Mesothelial cell of epicardium (in vitro differentiated cells): ENCODE measurements at places on chromosomes 2 and 18.

- H3K27me3 ChIP-seq, result no peaks in the 10 kb centered on the region
- DNase-seq, result no peak
- H3K36me3 ChIP-seq, result no peaks in the 10 kb centered on the region
- no peak overlapping the region for H3K27ac ChIP-seq
- no peak overlapping the region for H3K4me3 ChIP-seq
Measured at GRCh38 chr2:16204886-16205620, 264.7 kb downstream of the MYCN start.

DNA sequence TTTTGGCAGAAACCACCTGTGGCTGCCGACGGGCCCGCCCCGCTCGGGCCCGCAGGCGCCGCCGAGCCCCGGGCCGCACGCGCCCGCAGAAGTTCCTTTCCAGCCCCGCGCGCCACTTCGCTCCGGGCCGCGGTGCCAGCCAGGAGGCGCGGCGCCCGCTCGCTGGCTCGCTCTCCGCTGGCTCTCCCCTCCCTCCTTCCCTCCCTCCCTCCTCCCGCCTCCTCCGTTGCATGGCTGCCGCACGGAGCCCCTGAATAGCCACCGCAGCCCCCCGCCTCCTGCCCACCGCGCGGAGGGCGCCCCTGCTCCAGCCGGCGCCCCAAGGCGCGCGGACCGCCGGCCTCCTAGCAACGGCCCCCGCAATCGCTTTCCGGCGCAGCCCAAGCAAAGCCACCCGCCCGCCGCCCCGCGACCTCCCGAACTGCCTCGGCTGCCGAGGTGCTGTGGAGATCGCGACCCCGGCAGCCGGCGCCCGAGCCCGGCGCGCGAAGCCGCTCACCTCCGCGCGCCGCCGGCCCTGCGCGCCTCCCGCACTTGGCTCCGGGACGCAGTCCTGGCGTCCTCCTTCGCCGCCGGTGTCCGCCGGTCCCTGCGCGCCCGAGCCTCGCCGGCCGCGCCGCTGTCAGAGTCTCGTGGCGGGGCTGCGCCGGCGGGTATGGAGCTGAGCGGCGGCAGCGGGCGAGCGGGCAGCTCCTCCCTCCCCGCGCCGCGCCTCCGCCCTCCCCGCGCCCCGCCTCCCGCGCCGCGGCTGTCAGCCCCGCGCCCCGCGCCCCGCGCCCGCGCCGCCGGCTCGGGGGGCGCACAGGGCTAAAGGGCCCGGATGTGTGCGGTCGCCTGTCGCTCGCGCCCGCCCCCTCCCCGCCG is at the start of gene ZBTB7C:
Gene ZBTB7C (minus strand): TSS at position 657 of the 864 bp plus-strand sequence.
- peaks cover 75% of the 10 kb centered on the region for H3K27me3 ChIP-seq
- peak within 1 kb of the TSS; percentile 76 for H3K4me3 ChIP-seq
- H3K4me1 ChIP-seq, result peaks cover 15% of the 10 kb centered on the region
- no peaks in the 10 kb centered on the region for H3K36me3 ChIP-seq
- H3K27ac ChIP-seq, result no peak within 1 kb of the TSS

DNA sequence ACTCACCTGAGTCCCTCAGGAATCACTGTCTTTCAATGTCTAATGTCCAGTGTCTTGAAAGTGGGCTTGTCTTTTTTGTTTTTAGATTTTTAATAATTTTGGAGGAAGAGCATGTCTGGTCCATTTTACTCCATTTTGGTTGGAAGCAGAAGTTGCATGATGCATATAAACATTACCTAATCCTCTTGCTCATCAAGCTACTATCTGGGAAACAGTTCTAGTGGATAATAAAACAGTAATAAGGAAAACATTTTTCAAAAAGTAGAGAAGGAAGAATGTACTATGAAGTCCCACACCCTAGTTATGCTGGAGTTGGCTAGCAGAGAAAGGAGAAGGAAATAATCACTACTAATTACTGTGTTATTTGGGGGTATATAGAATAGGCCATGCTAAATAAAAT is 263.7 kb downstream of the ETAA1 start:
- no peaks in the 10 kb centered on the region for H3K4me1 ChIP-seq
- no peak overlapping the region for H3K27ac ChIP-seq
- no peak overlapping the region for H3K4me3 ChIP-seq
- DNase-seq, result no peak
- H3K36me3 ChIP-seq, result peaks cover 8% of the 10 kb centered on the region

GRCh38 chr2:205561441-205561840 is 120.9 kb upstream of the NRP2 start:
- no peak overlapping the region for H3K27ac ChIP-seq
- H3K36me3 ChIP-seq, result no peaks in the 10 kb centered on the region
- peaks cover 15% of the 10 kb centered on the region for H3K4me1 ChIP-seq
- no peak for DNase-seq
- H3K4me3 ChIP-seq, result no peak overlapping the region
- H3K27me3 ChIP-seq, result no peaks in the 10 kb centered on the region

GRCh38 chr2:63642946-63643345 is 54.2 kb downstream of the MDH1 start:
- no peaks in the 10 kb centered on the region for H3K4me1 ChIP-seq
- no peak overlapping the region for H3K27ac ChIP-seq
- DNase-seq, result no peak
- H3K36me3 ChIP-seq, result peaks cover 9% of the 10 kb centered on the region
- H3K27me3 ChIP-seq, result no peaks in the 10 kb centered on the region

- no peak for DNase-seq
- no peak overlapping the region for H3K27ac ChIP-seq
- H3K36me3 ChIP-seq, result no peaks in the 10 kb centered on the region
- H3K4me1 ChIP-seq, result no peaks in the 10 kb centered on the region
- no peak overlapping the region for H3K4me3 ChIP-seq
Measured at GRCh38 chr2:45950606-45951005, 299.1 kb downstream of the PRKCE start.

GRCh38 chr2:31469648-31470047 is 55.1 kb upstream of the XDH start:
- no peak overlapping the region for H3K4me3 ChIP-seq
- no peaks in the 10 kb centered on the region for H3K36me3 ChIP-seq
- peaks cover 56% of the 10 kb centered on the region for H3K27me3 ChIP-seq
- H3K27ac ChIP-seq, result no peak overlapping the region

DNA sequence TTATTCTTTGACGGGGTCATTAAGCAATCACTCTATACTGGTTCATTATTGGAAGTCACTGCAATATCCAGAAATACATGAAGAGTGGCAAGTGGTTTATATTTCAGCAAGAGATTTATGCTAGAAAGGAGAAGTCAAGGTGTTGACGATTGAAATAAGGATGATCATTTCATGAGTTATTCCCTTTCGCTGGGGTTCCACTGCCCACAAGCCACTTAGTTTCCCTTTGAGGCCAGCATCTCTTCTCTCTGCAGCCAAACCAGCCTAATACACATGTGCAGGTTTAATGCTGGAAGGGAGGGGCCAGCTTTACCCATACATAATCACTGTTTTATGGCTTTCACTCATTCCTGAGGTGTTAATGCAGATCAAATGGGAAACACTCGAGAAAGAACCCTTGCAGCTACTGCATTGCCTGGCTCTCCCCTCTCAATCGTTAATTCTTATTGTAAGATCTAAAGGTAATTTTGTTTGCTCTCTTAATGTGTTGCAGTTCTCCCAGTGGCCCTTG is 108.4 kb downstream of the MEIS1 start:
- H3K36me3 ChIP-seq, result peaks cover 10% of the 10 kb centered on the region
- no peak for DNase-seq
- peak overlapping the region; percentile 80 for H3K27ac ChIP-seq
- H3K4me3 ChIP-seq, result no peak overlapping the region
- H3K27me3 ChIP-seq, result no peaks in the 10 kb centered on the region

- H3K4me3 ChIP-seq, result no peak overlapping the region
- H3K4me1 ChIP-seq, result peaks cover 23% of the 10 kb centered on the region
- no peak overlapping the region for H3K27ac ChIP-seq
- no peak for DNase-seq
- H3K36me3 ChIP-seq, result no peaks in the 10 kb centered on the region
Measured at GRCh38 chr2:142010477-142011270, 120.1 kb downstream of the LRP1B start.

DNA sequence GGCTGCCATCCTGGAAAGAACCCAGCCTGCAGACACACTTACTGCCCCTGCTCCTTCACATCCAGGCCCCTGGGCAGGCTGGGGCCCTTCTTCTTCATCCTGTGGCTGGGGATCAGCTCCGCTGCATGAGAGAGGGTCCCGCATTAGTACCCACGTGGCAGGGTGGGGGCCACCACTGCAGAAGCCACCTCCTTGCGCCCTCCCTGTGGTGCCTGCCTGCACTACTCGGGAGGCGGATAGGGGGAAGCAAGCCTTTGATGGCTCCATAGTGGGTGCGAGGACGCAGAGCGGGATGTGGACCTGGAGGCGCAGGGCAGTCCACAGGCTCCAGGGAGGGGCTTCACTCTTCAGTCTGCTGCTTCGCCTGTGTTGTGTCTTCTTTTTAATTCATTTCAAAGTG is 46.7 kb downstream of the GPC1 start:
- peaks cover 10% of the 10 kb centered on the region for H3K36me3 ChIP-seq
- DNase-seq, result no peak
- no peaks in the 10 kb centered on the region for H3K4me1 ChIP-seq
- no peak overlapping the region for H3K27ac ChIP-seq
- no peak overlapping the region for H3K4me3 ChIP-seq

DNA sequence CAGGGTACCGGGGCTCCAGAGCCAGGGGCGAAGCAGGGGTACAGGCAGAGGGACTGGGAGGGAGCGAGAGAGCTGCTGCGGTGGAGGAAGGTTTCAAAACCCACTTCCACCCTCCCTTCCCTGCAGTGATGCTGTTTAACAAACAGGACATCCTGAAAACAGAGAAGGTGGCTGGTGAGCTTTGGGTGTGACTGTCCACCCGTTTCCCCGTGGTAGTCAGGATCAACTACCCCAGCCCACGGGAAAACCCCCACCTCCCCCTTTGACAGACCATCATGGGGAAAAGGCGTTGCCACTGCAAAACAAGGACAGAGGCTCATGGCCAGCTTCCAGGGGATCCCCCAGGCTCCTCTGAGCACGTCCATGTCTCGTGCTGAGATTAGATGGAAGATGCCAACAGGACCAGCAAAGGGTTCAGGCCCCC is 12.9 kb downstream of the TMEM185B start:
- H3K27me3 ChIP-seq, result no peaks in the 10 kb centered on the region
- H3K27ac ChIP-seq, result no peak overlapping the region
- no peaks in the 10 kb centered on the region for H3K4me1 ChIP-seq
- no peaks in the 10 kb centered on the region for H3K36me3 ChIP-seq

DNA sequence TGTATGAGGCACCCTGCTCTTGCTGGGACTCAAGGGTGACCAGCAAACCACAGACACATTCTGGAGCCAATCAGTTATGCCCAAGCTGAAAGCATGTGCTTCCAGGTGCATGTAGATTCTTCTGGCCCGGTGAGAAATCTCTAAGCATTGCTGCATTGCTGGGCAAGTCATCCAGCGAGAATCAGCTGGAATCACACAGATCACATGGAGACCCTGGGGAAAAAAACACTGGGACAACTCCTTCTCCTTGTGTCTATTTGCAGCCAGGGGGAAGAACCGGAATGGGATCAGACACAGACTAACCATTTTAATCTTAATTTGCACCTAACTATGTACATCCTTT is 119.7 kb upstream of the KLF7 start:
- DNase-seq, result no peak
- H3K27ac ChIP-seq, result no peak overlapping the region
- H3K4me1 ChIP-seq, result peaks cover 26% of the 10 kb centered on the region
- H3K4me3 ChIP-seq, result no peak overlapping the region
- peaks cover 2% of the 10 kb centered on the region for H3K27me3 ChIP-seq

DNA sequence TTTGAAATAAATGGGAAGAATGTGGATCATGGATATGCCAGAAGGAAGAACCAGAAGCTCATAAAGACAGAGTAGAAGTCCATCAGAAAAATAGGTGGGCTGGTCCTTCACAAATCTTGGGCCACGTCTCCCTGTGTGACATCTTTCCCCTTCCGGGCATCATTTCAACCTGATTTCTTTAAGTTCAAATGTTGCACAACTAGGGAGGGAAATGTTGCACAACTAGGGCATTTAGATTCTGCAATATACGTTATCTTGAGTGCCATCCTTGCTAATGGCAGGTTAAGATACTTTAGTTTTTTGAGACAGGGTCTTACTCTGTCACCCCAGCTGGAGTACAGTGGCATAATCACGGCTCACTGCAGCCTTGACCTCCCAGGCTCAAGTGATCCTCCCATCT is 129.6 kb downstream of the CERS6 start:
- no peak overlapping the region for H3K4me3 ChIP-seq
- no peak for DNase-seq
- no peaks in the 10 kb centered on the region for H3K27me3 ChIP-seq
- peaks cover 17% of the 10 kb centered on the region for H3K36me3 ChIP-seq

DNA sequence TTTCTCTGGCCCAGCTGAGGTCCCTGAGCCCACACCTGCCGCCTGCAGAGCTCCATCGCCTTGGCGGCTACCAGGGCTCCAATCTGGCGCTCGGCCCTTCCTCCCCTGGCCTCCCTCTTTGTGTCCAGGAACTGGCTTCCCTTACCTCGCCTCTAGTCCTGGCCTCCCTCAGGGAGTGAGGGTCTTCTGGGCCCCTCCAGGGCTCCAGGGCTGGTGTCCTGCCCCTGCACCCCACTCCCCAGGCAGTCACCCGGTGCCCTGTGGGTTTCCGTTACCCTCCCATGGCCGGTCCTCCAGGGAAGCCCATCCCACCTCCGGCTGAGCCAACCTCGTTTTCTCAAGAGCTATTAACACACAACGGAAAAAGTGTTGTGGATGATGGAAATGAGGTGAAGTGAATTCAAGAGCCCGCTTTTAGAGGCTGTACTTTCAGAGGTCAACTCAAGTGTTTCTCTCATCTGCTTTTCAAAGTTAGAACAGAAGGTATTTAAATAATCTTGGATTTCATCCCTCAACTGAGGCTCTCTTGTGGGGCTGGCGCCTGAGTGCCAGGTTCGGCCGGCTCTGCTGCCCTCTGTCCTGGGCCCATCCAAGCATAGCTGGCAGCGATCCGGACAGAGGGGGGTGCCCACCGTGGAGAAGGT is 131.9 kb downstream of the ASB1 start:
- peaks cover 15% of the 10 kb centered on the region for H3K27me3 ChIP-seq
- no peaks in the 10 kb centered on the region for H3K36me3 ChIP-seq
- H3K4me3 ChIP-seq, result no peak overlapping the region

GRCh38 chr2:78780256-78780655 is 245.2 kb upstream of the REG3G start:
- H3K4me1 ChIP-seq, result peaks cover 25% of the 10 kb centered on the region
- peak overlapping the region; percentile 30 for H3K4me3 ChIP-seq
- no peak for DNase-seq
- no peaks in the 10 kb centered on the region for H3K36me3 ChIP-seq
- peak overlapping the region; percentile 49 for H3K27ac ChIP-seq

GRCh38 chr2:107992069-107992468 is 5.7 kb downstream of the SLC5A7 start:
- H3K4me1 ChIP-seq, result no peaks in the 10 kb centered on the region
- no peak for DNase-seq
- no peak overlapping the region for H3K4me3 ChIP-seq
- peaks cover 50% of the 10 kb centered on the region for H3K27me3 ChIP-seq
- H3K36me3 ChIP-seq, result no peaks in the 10 kb centered on the region

GRCh38 chr2:15835991-15836688 is 104.2 kb upstream of the MYCN start:
- H3K27me3 ChIP-seq, result no peaks in the 10 kb centered on the region
- H3K36me3 ChIP-seq, result peaks cover 3% of the 10 kb centered on the region
- H3K27ac ChIP-seq, result no peak overlapping the region
- H3K4me1 ChIP-seq, result no peaks in the 10 kb centered on the region
- DNase-seq, result no peak
- no peak overlapping the region for H3K4me3 ChIP-seq

DNA sequence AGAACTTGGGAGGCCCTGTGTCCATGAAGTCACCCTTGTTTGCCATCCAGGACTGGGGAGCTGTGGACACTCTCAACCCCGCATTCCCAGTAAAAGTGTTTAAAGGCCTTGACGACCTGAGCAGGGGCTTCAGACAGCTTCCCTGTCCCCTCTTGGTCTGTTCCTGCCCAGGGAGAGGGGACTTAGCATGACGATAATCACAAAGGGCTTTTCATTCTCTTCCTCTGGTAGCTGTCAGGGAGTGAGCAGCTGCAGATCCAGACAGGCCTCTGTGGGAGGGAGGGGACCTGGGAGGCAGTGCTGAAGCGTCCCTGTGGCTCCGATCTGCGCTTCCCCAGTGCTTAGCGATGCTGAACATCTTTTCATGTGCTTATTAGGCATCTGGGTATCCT is 77.8 kb upstream of the HS6ST1 start:
- no peaks in the 10 kb centered on the region for H3K27me3 ChIP-seq
- peak overlapping the region; percentile 87 for H3K27ac ChIP-seq
- peaks cover 22% of the 10 kb centered on the region for H3K4me1 ChIP-seq
